ENCODE measurements at places on chromosomes 5 and 9. TPM values are rescaled to one million over a fixed set of nuclear protein-coding genes. Genes with fewer than 3 reads are reported as not detected.
A peak's percentile ranks its signal among the peaks of the same experiment; 100 is the strongest.

SARDH gene
- total RNA-seq, result 70.3 TPM

FGF18 gene
- total RNA-seq, result 0.16 TPM

SLC34A1 gene
- not detected for total RNA-seq

PRSS3 gene
- not detected for total RNA-seq

IFNK gene
- total RNA-seq, result not detected

ZCCHC7 gene
- total RNA-seq, result 21.0 TPM

SPAG8 gene
- total RNA-seq, result 3.4 TPM

THBS4 gene
- 1.4 TPM for total RNA-seq

LHX6 gene
- 0.32 TPM for total RNA-seq

ENTPD8 gene
- total RNA-seq, result 0.31 TPM

NKD2 gene
- total RNA-seq, result not detected

LYSMD3 gene
- 15.8 TPM for total RNA-seq

GRCh38 chr5:141560151-141560550 lies 58.6 kb downstream of the DIAPH1 start:
- peak; percentile 92 for DNase-seq

DNA sequence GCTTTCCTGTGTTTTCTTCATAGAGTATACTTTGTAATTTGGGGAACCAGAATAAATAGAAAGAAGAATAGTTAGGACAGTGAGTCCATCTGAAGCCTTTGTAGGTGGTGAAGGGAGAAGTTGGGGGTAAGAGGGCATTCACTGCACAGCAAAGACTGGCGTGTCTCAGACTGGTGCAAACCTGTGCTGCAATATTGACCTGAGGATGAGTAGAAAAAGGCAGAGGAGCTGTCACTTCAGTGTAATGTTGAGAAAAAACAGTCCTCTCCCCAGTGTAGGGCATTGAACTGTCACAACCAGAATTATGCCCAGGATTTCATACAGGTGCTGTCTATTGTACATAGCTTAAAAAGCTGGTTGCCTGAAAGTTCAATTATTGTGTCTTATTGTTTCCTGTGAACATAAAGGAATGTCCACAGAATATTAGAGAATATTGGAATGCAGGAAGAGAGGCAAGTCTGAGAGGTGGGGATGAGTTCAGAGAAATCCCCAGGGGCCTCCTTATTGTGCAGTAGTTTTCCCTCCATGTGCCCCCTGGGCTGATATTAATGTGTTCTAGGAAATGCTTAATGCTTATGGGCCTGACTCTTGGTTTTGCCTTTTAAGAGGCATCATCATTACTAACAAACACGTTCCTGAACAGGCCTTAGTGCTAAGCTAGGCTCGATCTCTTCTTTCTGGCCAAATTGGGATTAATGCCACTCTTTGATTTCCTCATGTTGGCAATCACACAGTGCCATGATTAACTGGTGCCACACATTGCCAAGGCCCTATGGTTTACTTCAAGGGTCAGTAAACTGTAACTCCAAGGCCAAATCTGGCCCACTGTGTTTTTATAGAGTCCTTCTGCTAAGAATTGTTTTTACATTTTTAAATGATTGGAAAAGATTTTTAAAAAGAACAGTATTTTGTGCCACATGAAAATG lies 34.0 kb downstream of the DAPK1 start:
- DNase-seq, result no peak

DNA sequence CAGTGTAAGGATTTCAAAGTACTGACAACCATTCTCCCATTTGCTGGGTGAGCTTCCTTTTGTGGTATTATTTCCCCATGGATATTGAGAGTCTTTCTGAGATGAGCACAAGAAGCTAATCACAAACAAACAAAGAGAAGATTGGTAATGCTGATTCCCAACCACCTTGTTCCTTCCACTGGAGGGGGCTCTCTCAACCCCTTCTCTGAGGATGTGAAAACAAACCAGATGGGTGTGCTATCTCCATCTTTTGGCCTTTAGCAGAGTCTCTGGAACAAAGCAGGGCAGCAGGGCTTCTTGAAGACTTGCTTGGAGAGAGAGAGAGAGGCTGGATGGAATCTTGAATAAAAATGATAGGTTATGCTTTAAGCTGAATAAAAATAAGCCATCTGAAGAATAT lies 576.7 kb upstream of the ZNF462 start:
- peak; percentile 1 for DNase-seq

- no peak for DNase-seq
Observed at GRCh38 chr5:62041156-62041756, 264.8 kb upstream of the KIF2A start.

- DNase-seq, result peak; percentile 73
Observed at GRCh38 chr9:76987594-76988200, 31.8 kb upstream of the FOXB2 start.

GRCh38 chr5:68406767-68407241 lies 191.2 kb downstream of the PIK3R1 start:
- DNase-seq, result no peak

- no peak for DNase-seq
Observed at GRCh38 chr5:139038613-139039305, 159.4 kb downstream of the SIL1 start.

DNA sequence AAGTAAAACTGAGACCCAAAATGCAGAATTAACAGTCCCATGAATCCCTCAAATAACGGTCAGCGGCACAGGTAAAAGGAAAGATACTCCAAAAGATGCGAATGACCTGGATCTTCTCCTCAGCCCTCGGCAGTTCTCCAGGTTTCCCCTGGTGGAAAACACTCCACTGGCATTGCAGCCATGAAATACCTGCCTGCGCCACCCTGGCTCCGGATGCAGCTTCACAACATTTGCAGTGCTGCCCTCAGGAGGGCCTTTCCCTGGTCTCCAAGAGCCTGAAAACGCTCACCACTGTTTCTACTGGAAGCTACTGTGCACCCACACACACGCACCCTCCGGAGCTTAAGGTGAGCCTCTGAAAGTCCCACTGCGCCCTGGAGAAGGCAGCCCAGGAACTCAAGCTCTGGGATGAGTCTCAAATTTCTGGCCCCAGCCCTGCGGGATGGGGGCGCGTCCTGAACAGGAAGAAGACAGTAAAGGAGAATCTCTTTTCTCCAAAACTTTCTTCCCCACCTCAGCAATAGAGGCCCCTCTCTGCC lies 612 bp downstream of the UGT3A2 start:
- DNase-seq, result no peak

DNA sequence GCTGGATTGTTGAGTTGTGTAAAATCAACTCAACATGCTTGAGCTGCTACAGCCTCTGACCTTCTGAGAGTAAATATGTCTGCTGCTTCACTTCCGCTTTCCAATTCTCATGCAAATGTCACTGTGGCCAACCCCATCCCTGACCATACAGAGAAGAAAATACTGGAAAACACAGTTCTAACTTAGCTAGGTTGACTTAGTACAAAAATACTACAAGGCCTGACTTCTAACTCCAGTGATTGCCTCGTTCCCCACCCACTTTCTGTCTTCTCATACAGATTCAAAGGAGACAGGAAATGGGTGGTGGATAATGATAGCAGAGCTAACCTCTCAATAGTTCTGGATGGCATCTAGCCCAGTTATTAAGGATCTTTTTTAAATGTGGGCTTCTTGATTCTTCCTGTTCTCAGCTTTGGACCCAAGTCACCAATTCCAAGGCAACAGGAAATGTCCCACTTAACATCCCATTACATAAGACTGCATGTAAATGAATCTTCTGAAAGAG lies 226.6 kb upstream of the SLC24A2 start:
- no peak for DNase-seq

- no peak for DNase-seq
Observed at GRCh38 chr5:19488786-19489185, 499.2 kb downstream of the CDH18 start.

GRCh38 chr5:155595791-155596190 lies 582.2 kb downstream of the KIF4B start:
- DNase-seq, result no peak

DNA sequence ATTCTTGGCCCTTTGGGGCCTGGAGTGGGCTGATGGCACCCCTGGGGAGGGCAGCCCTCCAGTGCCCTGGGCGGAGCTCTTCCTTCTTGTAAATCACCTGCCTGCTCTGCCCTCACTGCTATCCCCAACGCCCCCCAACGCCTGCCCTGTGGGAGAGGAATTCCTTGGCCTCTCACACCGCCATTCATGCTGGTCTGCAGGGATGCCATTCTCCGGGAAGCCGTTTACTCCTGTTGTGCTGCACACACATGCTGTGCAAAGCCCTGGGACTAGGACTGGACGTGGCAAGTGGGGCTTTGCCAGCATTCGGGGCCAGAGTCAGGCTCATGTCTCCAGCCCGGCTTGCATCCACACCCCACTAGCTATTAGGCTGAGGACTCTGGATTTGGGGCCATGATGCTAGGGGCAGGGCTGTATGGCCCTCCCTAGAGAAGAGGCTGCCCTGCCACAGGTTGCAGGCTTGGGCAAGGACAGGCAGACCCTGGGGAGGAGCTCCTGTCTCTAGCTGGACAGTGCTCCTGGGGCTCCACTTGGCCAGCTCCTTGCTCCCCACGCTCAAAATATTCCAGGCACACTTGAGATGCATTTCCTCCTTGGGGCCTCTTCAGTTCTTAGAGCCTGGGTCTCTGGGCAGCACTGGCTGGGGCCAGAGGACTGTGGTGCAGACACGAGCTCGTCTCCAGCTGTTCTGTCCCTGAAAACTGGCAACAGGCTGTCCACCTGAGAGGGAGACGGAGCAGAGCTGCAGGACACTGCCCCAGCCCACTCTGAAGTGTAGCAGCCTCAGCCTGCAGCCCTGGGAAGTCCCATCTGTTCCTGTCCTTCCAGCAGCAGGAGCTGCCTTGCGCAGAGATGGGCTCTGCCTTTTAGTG lies 226.9 kb downstream of the CACNA1B start:
- DNase-seq, result no peak

GRCh38 chr9:135828656-135829055 lies 78.7 kb downstream of the CAMSAP1 start:
- DNase-seq, result no peak

DNA sequence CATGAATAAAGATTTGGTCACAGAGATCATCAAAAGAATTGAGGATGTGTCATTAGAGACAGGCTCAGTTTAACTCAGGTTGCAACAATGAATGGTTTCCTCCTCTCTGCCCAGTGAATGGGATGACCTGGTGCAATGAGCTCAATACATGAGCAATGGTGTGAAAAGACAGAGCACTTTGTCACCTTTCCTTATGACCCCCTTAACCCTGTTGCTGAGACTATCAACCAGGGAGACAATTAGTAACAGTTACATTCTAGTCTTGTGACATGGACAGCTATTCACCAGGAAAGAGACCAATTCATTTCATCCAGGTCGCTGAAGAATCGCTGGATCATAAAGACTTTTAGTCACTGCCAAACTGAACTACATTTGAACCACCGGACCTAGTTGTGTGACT lies 19.9 kb upstream of the CDH6 start:
- DNase-seq, result no peak

GRCh38 chr5:109676920-109677319 lies 12.8 kb upstream of the MAN2A1 start:
- DNase-seq, result no peak

DNA sequence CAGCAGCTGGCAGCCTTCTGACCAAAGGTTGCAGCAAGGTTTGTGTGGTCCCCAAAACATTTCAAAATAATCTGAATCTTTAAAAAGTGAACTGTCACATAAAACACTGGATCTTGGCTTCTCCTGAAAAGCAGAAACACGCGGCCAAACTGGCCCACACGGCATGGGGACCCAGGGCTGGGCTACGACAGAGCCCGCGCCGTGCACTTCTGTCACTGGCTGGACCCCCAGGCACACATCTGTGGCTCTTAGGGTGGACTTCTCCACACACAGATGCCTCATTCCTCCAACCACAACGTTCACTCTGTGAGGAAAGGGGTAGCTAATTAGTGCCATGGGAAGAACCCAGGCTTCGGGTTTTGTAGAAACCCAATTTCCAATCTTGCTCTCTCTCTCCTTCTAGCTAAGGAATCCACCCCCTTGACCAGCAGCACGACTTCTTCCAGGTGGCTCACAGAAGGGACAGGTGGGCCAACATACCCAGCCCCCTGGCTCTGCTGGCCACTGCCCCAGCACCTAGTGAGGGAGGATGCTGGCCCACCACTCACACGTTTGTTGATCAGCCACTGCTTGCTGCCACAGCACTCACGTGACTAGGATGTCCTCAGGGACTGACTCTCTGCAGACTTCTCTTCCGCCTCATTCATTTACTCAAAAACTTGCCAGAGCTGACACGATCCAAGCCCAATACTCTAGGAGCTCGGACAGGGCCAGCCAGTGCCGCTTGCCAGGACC lies 17.9 kb downstream of the LMAN2 start:
- DNase-seq, result no peak

GRCh38 chr5:76695346-76695745 lies 20.6 kb upstream of the F2R start:
- no peak for DNase-seq

DNA sequence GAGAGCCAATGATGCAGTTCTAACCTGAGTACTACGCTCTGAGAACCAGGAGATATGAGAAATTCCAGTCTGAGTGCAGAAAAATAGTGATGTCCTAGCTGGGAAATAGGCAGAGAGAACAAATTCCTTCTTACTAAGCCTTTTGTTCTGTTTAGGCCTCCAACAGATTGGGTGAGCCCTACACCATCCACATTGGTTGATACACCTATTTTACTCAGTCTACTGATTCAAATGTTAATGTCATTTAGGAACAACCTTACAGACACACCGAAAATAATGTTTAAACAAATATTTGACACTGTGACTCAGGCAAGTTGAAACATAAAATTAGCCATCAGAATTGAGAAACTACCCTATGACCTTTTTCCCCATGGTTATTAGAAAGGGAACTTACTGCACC lies 333.9 kb upstream of the IZUMO3 start:
- DNase-seq, result no peak

DNA sequence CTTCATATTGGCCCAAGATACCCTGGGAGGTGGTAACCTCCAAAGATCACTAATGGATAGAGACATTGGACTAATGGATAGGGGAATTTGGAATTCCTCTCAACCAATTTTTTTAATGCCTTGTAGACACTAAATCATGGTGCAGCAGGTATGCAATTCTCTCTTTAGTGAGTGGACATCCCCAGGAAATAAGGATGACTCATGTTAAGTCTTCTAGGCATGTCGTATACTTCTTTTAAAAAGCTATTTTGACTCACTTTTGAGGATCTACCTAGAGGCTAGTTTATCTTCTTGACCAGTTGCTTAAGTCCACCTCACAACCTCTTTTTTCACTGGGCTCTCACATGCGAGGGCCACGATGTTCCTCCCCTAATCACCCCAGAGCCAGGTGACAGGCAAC lies 211.6 kb upstream of the CDH12 start:
- DNase-seq, result no peak

DNA sequence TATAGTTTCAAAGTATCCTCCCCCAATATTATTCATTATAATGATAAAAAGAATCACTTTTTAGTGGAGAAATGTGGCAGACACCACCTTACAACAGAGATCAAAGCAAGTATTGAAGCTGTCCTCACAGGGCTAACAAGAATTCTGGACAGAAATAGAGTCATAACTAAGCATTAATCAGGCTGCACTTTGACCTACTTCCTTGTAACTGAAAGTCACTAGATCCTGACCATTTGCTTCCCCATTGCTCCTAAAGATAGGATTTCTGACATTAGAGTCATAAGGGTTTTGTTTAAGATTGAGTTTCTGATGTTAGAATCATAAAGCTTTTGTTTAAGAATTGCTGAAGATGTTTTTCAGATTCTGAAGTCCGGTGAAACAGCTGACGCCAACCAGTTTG lies 159.7 kb downstream of the ATP10B start:
- no peak for DNase-seq

- peak; percentile 56 for DNase-seq
Observed at GRCh38 chr9:135797507-135798262, 95.7 kb downstream of the KCNT1 start.

GRCh38 chr9:88023001-88023400 lies 48.7 kb upstream of the CDK20 start:
- DNase-seq, result no peak

GRCh38 chr5:82815871-82816270 lies 261.3 kb downstream of the TMEM167A start:
- DNase-seq, result peak; percentile 21

GRCh38 chr9:5869315-5870019 lies 21.2 kb upstream of the MLANA start:
- no peak for DNase-seq
